Naive B cell (primary cell): ENCODE measurements at places on chromosomes 12 and 14.

DNA sequence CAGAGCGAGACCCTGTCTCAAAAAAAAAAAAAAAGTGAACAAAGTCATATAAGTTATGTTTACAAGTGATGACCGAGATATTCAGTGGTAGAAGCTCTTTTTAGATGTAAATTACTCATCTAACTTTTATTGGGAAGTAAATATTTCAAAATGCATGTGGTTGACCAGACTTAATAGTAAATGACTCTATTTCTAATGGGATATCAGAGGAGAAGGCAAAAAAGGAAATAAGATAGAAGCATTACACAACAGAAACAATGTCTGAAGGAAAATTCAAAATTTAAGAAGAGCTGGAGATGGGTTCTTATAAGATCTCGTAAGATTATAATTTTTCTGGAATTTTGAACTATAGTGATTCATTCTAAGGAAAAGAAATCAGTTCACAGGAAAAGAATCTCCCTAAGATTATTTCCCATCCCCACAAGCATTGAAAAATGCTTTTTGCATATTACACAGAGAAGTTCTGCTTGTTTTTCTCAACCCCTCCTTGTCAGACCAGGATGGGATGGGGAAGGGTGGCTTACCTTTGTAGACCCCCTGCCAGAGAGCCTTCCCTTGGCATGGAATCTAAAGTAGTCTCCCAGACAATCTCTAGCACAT, 63.1 kb upstream of the STK38L start:
- no peak for DNase-seq

DNA sequence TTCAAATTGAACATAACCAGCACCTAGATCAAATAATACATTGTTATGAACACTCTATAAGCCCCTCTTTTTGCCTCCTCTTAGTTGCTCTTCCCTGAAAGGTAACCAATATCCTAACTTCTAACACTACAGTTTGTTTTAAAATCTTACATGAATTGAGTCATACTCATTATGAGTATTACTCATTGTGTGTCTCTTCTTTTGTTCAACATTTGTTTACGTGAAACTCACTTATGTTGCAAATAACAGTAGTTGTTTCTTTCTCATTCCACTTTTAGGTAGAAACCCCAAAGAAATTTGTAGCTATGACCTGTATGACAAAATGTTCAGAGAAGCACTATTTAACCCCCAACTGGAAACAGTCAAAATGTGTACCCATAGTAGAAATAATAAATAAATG, 6.6 kb downstream of the LRRC9 start:
- DNase-seq = no peak

DNA sequence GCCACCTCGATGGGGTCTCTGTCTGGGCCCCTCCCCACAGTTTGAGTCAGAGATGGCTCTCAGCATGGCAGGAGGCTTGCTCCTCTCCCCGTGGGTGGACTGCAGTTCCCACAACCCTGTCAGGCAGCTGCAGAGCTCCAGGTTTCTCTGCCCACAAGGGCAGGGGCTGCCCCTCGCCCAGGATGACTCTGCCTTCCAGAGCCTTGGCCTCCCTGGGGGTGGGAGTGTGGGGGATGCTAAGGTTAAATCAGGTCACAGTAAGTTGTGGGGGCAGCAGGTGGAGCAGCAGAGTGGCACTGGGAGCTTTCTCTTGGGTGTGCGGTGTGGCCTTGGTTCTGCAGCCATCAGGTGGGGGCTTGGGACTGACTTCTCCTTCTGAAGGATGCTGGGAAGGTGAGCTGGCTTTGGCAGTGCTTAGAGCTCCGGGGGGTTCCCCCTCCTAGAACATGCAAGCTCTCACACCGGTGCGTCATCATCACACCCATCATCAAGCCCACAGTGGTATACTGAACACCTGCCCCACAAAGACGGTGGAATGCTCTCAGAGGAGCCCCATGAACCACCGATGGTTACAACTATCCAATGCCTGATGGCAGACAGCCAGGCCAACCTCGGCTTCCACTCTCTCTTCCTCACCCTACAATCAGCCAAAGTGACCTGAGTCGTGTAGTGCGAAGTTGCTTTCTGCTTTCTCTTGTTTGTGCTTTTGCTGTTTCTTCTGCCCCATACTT, 39.7 kb downstream of the ERH start:
- DNase-seq = no peak

GRCh38 chr12:71581206-71581605, 82.4 kb downstream of the ZFC3H1 start:
- DNase-seq = no peak

DNA sequence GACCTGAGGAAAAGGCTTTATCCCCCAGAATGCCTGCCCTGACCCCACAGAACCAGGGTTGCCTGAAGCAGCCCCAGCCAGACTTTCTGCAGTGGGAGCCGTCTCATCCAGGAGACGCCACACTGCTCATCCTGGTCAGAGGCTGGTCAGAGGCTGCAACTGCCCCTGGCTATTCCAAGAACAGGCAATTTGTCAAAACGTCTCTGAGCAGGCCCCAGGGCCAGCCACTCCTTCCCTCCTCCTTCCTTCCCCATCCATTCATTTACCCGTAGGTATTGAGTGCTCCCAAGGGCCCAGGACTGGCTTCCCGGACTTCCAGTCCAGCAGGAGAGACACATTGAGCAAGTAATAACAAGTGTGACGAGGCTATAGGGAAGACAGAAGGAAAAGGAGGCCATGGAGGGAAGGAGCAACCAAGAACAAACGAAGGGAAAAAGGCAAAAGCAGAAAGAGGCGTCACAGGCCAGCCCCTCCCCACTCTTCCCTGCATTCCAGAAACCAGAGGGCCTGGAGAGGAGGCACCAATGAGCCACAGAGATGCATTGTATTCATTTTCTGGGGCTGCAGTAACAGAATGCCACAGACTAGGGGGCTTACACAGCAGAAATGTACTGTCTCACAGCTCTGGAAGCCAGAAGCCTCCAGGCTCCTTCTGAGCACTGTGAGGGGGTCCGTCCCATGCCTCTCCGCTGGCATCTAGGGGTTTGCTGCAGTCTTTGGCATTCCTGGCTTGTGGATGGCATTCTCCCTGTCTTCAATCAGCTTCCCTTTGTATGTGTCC, 21.0 kb upstream of the CD9 start:
- no peak for DNase-seq

DNA sequence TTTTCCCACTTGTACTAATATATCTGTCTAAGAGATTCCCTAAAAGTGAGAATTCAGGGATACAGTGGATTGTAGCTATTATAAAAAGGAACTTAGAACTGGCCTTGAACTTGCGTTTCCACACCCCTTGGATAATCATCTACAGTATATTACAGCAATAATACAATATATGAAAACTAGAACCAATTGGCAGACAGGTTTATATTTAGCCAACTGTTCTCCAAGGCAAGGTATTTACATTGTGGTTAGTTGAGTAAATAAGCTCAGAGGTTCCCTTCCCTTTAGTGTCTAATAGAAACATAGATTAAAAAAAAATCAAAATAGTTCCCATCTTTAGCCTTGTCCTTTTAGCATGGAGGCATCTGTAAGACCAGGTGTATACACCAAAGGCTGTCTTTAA, 42.1 kb downstream of the LIMA1 start:
- no peak for DNase-seq
